Foreskin keratinocyte (primary cell): ENCODE measurements at places on chromosomes 13 and 19. TPM values are rescaled to one million over a fixed set of nuclear protein-coding genes. Genes with fewer than 3 reads are reported as not detected.

OR7A5 gene
- not detected in 2 replicates for total RNA-seq

FOSB gene
- 1.7 and 2.7 TPM in 2 replicates for total RNA-seq

NRTN gene
- total RNA-seq = 0.10 and 0.14 TPM in 2 replicates

GRIK5 gene
- total RNA-seq = 0.07 and 0.11 TPM in 2 replicates

TSSK6 gene
- 0.44 and 0.53 TPM in 2 replicates for total RNA-seq

DNA sequence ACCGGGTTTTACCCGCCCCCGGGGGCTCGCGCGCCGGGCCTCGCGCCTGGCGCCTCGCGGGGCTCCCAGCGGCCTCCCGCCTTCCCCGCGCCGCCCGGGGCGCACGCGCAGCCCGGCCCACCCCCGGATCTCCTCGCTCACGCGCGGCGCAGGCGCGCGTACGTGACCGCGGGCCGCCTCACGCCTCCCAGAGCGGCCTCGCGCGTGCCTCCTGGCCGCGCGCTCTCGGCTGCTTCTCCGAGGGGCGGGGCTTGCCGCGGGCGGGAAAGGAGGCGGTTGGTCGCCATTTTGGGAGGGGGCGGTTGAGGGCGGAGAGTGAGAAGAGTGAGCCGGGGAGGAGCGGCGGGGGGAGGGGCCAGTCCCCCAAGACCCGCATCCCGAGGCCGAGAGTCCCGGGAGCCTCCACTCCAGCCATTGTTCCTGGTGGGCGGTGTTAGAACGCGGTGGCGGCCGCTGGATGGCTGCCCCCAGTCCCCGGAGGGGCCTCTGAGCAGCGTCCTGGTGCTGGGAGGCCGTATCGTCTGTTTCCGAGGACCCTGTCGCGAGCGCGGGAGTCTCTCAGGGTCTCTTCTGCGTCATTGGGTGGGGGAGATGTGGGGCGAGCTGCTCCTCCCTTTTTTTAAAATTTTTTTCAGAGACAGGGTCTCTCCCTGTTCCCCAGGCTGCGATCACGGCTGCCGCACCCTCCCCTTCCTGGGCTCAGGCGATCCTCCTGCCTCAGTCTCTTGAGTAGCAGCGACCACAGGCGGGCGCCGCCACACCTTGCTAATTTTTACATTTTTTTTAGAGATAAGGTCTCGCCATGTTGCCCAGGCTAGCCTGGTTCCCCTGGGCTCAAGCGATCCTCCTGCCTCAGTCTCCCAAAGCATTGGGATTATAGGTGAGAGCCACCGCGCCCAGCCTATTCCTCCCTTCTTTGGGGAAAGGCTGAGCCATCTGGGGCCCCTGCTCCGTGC is at the start of gene ZNF541:
Gene ZNF541 (minus strand): TSS at position 78 of the 956 bp plus-strand sequence. CDS start 17,292 bp downstream, outside the sequence.
- no peak for DNase-seq

GRCh38 chr13:110443622-110444225 is 117.8 kb downstream of the RAB20 start:
- no peak for DNase-seq

- no peak for DNase-seq
Measured at GRCh38 chr19:703651-704446, 4.9 kb upstream of the PALM start.

GRCh38 chr13:60268203-60268555 is 104.5 kb upstream of the DIAPH3 start:
- DNase-seq = no peak

- DNase-seq = no peak
Measured at GRCh38 chr19:3551792-3552095, 5.6 kb downstream of the MFSD12 start.
